G401 (cell line): ENCODE measurements at places on chromosomes 5 and 9.

DNA sequence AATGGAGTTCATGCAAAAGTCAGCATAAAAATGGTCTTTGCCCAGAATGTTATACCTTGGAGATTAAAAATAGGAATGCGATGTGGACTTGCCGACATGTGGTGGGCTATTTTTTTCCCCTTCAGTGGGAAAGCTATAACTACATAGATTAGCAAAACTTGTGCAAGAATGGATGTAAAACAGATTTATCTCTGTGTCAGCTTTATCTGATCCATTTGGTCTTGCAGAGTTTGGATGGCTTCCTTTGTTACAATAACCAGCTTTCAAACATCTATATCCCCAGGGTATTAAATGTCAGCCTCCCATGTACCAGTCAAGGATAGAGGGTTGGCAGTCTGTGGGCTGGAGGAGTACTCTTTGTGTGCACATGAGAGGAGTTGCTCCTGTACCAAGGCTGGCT lies 284.9 kb downstream of the TMEM38B start:
- DNase-seq, result no peak

GRCh38 chr5:112880219-112880964 lies 19.3 kb downstream of the SRP19 start:
- DNase-seq, result no peak

- no peak for DNase-seq
Observed at GRCh38 chr9:93082841-93083411, 13.1 kb upstream of the CARD19 start.

GRCh38 chr5:141779503-141779973 lies 97.5 kb upstream of the ARAP3 start:
- no peak for DNase-seq

DNA sequence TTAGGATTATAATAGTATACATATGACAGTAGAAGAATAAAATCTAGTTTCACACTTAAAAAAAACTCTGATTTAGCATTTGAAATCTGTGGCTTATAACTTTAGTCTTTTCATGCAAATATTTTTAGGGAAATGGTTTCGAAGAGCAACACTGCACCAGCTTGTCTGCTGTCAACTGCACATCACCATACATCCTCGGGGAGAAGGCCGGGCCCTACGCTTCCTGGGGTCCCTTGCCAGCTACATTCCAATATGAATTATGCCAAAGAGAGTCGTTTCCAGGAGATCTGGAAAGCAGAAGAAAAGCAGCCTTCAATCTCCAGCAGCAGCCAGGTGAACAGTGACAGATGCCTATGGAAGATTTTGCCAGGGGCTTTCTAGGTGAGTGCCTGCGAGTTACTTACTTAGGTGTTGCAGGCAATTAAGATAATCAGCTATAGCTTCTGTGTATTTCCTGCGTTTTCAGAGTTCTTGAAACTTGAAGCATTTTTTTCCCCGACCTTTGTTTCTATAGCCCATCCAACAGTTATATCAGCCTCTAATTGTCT lies 166.8 kb downstream of the TRPM3 start:
- no peak for DNase-seq

GRCh38 chr5:95284572-95285408 lies at the start of gene MCTP1:
Gene MCTP1, minus strand, starts transcription at chr5:95285094.
- DNase-seq, result peak; percentile 76

DNA sequence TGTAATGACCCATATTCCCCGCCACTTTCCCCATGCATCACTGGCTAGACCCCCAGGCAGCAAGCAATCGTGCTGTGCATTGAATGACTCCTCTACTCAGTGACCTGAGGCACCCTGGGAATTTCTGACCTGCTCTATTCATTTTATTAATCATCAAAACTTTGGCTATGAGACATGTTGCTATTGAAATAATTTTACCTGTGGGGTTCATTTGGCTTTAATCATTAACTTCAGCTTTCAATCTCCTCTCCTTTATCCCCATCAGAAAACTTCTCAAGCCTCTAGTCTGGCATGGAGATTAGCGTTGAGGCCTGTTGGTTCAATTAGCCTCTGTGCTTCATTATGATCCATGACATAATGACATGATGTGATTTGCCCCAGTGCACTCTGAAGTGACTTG lies 429.0 kb downstream of the ZNF608 start:
- DNase-seq, result no peak
